ENCODE measurements at places on chromosomes 7 and 10.

- no peak for DNase-seq
These were observed 44.4 kb downstream of the MCU start for GRCh38 chr10:72736176-72736827.

- DNase-seq = no peak
These were observed 234.7 kb downstream of the SKAP2 start for GRCh38 chr7:26629696-26630095.

- no peak for DNase-seq
These were observed 285.6 kb downstream of the ADK start for GRCh38 chr10:74436523-74437170.

DNA sequence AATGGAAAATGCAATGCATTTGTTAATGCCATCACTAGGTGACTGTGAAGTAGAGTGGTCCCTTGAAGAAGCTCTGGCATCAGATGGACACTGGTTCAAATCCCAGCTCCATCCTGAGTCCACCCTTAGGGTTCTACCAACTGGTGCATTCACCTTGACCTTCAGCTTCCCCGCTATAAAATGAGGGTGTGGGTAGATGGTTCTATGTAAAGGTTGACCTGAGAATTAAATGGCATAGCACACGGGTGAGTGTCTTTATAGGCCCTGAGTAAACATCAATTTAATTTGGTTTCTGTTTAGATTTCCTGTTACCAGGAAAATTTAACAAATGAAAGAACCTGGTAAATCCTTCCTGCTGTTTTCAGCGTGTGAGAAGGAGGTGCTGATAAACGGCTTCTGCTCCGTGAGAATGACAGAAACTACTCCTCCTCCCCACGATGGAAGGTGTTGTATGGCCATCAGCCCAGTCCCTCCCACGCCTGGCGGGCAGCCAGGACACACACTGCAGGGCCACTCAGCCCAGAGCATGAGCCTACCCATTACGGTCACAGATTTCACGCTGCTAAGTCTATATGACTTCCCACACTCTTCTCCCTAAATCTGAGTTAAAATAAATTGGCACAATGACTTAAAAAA lies 210.1 kb downstream of the TNS3 start:
- DNase-seq = no peak

- no peak for DNase-seq
These were observed 6.1 kb downstream of the NRCAM start for GRCh38 chr7:108450160-108450559.

DNA sequence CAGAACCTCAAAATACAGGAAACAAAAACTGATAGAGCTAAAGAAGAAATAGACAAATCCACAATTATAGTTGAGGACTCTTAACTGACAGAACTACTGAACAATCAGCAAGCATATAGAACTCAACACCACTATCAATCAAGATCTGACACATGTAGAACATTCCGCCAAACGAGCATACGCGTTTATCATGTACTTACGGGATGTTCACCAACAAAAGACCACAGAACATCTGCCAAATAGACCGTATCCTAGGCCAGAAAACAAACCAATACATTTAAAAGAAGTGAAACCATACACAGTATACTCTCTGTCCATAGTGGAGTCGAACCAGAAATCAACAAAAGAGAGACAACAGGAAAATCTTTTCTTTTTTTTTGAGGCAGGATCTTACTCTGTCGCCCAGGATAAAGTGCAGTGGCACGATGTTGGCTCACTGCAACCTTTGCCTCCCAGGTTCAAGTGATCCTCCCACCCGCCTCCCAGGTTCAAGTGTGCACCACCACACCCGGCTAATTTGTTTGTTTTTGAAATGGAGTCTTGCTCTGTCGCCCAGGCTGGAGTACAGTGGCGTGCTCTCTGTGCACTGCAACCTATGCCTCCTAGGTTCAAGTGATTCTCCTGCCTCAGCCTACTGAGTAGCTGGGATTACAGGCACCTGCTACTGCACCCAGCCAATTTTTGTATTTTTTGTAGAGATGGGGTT lies 5.1 kb downstream of the GNA12 start:
- no peak for DNase-seq

GRCh38 chr7:127534636-127535035 lies 50.8 kb downstream of the GCC1 start:
- DNase-seq = no peak

GRCh38 chr10:27134371-27134770 lies 19.8 kb downstream of the YME1L1 start:
- DNase-seq = no peak

GRCh38 chr10:30170814-30171213 lies 111.4 kb upstream of the JCAD start:
- DNase-seq = no peak

DNA sequence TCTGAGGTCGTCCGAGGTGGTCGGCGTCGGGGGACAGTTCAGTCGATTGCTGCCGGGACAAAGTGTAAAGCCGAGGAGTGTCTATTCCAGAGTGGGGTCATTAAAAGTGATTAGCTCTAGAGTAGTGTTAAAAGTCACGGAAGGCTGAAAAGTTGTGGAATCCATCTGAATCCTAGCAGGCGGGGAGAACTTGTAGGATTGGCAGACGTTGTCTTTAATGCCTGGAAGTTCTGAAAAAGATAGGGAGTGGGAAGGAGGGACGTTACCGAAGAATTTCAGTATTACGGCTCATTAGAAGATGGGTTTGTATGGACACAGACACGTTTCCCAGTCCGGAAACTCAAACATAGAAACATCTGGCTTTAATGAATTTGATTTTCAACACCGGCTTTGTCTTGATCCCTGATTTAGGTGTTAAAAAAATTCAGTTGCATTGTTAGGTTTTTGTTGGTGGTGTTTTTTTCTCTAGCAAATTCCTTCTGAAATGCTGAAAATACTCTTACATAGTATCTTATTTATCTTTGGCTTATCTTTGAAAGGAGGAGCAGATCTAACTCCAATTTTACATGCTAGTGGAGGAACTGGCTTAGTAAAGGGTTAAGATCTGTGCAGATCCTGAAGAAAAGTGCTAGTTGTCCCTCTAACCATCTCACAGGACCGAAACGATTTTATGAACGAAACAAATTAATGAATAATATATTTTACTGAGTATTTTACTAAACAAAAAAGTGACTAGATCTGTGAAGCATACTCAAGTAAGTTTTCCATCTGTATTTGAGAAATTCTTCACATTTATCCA lies 900 bp downstream of the MKLN1 start:
- DNase-seq = no peak
